ENCODE measurements at places on chromosomes 6 and 20.

GRCh38 chr6:23089981-23090380 is 520.6 kb downstream of the HDGFL1 start:
- DNase-seq: no peak

GRCh38 chr6:135209803-135210202 is 28.7 kb downstream of the MYB start:
- no peak for DNase-seq

DNA sequence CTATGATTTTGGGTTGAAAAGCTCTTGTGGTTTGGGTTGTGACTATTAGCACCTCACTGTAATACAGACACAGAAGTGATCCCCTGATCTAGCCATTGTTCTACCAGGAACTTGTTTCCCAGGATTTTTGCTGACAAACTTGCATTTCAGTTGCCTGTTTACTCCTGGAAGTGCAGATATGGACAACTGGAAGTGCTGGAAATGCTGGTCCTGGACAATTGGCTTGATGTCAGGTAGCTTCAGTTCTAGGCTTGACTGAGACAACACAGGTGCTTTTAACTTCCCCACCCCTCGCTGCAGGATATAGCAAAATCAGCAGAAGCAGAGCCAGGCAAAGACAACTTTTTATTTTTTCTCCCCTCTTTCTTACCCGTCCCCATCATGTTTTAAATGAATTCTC is 27.1 kb upstream of the FBXO30 start:
- no peak for DNase-seq

- DNase-seq: no peak
Measured at GRCh38 chr20:50418890-50419642, 91.1 kb upstream of the PTPN1 start.

GRCh38 chr20:10747019-10747418 is 73.2 kb upstream of the JAG1 start:
- no peak for DNase-seq

GRCh38 chr20:32465092-32465900 is 107.2 kb downstream of the ASXL1 start:
- DNase-seq: peak; percentile 86

GRCh38 chr6:45609141-45609638 is 231.5 kb upstream of the SUPT3H start:
- DNase-seq: no peak

GRCh38 chr6:18432180-18432579 is 45.0 kb downstream of the RNF144B start:
- DNase-seq: peak; percentile 2

GRCh38 chr6:30554404-30554803 is 1.9 kb downstream of the GNL1 start:
- DNase-seq: no peak

DNA sequence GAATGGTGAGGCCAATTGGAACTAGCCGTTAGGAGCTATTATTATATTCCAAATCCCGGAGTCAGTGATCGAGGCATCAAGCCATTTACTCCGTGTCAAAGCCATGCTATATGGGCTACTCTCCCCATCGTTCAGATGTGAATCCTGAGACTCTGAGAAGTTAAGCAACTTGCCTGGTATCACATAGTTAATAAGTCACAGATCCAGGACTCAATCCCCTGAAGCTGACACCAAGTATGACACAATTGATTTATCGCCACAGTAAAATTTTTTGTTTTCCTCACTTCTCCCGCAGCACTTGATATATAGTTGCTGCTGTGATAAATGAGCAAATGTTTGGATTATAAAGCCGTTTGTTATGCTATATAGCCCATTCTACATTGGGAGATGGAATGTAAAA is 50.8 kb upstream of the TSHZ2 start:
- DNase-seq: no peak

- no peak for DNase-seq
Measured at GRCh38 chr6:139657119-139657518, 282.7 kb upstream of the CITED2 start.

DNA sequence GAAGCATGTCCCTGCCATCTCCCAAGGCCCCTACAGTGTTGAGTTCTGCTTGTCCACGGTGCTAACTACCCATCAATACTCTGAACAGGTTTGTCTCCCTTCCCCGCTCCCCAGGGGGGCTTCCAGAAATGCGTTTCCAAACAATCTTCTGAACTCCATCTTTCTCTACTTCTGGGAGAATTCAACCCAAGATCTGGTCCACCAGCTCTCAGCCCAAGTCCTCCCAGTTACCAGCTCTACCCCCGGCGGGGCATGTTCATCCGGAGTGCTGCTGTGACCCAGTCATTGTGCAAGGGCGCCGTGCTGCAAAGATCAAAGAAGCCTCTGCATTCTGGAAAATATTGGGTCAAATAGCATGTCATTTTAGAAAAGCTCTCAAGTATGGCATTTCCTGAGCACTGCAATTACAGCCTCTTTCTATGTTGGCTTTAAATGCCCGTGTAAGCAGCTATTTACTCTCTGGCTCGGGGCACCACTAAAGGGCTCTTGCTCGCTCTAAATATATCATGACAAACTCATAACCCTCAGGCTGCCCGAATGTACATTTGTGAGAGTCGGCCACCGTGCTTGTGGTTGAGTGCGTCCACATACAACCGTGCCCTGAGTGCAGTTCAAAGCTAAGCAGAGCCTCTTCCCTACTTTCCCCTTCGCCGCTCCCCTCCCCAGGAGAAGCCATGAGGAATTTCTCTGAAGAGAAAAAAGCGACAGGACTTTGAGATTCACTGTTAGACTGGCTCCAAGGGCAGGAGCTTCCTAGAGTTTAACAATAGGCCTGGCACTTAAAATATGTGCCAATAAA is 71.6 kb downstream of the BANF2 start:
- peak; percentile 5 for DNase-seq

- peak; percentile 56 for DNase-seq
Measured at GRCh38 chr20:23103284-23104018, 17.3 kb upstream of the CD93 start.

- peak; percentile 45 for DNase-seq
Measured at GRCh38 chr20:58407201-58407873, 18.3 kb downstream of the VAPB start.

DNA sequence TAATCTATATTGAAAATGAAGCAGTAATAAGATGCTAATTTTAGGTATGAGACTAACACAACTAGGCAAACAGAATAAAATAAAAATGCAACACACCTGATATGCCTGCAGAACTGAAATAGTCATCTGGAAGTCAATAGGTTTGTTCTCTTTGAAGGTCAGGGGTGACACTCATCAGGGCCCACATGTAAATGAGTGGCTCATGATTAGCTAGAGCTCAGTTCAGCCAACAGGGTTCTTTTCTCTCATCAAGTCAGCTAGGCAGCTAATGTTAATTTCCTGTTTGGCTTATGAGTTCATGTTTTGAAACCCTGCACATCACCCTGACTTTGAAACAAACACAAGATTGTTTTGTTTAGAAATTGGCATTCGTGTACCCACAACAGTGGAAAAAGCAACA is 23.8 kb downstream of the SMLR1 start:
- no peak for DNase-seq

DNA sequence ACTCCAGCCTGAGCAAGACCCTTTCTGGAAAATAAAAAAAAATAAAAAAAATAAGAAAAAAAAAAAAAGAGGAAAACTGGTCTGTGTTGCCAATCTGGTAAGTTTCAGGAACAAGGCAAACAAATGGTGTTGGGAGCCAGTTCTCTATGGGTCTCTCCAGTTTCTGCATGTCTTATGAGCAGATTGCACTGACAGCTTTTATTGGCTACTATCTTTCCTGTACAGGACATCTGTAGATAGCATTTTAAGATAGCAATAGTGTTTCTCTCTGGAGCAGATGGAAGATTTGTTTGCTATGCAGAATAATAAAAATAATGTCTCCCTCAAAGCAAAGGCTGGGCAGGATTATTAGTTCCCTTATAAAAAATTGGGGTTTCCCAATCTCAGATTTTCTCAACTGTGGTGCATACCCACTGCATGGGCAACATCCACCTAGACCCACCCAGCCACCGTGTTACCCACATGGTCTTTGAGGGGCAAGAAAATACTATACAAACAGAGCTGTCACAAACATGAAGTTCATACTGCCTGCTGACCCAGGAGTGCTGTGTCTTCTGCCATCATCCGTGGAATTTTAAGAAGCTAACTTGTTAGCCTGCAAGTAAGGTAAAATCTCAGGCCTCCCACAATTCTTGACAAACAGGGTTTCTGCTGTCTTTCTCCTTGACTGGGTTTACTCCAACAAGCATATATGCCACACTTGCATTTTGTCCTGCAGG is 9.5 kb downstream of the GMDS start:
- DNase-seq: no peak

- DNase-seq: no peak
Measured at GRCh38 chr6:134720353-134721059, 229.4 kb downstream of the ALDH8A1 start.

DNA sequence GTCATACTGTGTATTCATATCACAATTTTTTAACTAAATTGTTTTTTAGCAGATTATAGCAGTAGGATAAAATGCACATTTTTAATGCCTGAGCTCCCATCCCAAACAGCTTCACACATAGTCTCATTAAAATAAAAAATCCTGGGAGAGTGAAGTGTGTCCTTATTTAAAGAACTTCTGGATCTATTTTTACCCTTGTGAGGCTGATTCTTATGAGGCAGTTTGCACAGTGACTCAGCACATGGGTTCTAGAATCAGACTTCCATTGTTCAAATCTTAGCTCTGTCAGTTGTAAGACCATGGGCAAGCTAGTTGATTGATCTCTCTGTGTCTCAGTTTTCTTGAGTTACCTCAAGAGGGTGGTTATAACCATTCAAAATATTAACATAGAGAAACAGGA is 72.3 kb downstream of the MACROD2 start:
- no peak for DNase-seq

DNA sequence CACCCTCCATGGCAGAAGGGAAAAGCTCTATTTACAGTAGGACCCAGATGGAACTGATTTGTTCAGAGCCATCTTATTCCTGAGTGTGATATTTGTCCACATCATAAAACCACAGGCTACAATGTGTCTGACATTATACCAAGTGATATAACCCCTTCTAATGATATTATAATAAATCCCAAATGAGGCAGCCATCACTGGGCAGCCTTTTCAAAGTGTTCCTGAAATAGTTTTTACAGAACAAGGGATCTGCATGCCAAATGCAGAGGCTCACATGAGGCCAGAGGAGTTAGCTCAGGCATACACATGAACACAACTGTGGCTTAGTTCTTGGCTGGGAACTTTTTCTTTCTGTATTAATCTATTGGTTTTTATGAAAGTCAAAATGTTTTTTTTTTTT is 207.7 kb downstream of the MAFB start:
- no peak for DNase-seq

DNA sequence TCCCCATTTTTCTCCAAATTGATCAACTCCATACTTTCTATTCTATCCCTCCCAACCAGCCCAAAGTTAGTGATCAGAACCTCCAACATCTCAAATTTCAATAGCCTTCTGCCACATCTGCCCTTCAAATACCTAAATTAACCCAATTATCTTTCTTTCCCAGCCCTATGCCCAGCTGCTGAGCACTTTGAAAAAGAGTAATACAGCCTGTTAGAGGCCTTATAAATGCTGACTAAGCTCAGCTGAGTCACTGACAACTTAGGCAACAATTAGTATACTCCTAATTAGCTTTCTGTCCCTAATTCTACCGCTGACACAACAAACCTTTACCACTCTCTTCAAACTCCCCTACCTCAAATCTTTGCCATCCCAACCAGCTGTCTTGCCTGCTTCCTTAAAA is 23.5 kb downstream of the RUNX2 start:
- DNase-seq: no peak
